Activated T-helper 1 cell treated with anti-CD3 and anti-CD28 coated beads, Interleukin-12 subunit alpha, Interleukin-12 subunit beta, Interleukin-2, Interleukin-4 antibody, amounts not matched to agents 30 ng/mL and 10 ng/mL and 1 ng/mL, durations not matched to agents 14 hours and 24 hours and 36 hours (primary cell): ENCODE measurements at places on chromosomes 6 and 20.

DNA sequence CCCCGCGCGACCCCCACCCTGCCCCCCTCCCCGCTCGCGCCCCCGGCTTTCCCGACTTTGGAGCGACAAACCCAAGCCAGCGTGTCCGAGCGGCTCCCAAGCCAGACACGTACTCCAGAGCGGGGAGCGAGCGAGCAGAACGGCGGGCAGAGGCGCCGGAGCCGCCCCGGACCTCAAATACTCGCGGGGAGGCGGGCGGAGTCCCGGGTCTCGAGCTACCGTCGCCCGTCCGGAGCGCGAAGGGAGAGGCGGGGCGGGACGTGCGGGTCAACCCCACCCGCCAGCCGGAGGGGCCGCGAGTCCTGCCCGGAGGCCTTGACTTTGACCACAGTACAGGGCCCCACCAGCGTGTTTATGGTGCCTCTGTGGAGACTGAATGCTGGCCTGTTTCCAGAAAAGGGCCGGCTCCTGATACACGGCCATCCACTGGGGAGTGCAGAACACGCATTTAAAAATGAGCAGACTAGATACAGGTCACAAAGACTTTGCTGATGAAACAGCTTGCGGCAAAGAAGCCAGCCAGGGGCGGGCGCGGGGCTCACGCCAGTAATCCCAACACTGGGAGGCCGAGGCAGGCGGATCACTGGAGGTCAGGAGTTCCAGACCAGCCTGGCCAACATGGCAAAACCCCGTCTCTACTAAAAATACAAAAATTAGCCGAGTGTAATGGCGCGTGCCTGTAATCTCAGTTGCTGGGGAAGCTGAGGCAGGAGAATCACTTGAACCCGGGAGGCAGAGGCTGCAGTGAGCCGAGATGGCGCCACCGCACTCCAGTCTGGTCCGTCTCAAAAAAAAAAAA, at the start of gene SERPINB6:
Gene SERPINB6 (minus strand): TSS at position 148 of the 799 bp plus-strand sequence. CDS start 12,235 bp downstream, outside the sequence.
- DNase-seq = peak; percentile 23

GRCh38 chr6:141133346-141133745, 999.4 kb upstream of the GJE1 start:
- no peak for DNase-seq

DNA sequence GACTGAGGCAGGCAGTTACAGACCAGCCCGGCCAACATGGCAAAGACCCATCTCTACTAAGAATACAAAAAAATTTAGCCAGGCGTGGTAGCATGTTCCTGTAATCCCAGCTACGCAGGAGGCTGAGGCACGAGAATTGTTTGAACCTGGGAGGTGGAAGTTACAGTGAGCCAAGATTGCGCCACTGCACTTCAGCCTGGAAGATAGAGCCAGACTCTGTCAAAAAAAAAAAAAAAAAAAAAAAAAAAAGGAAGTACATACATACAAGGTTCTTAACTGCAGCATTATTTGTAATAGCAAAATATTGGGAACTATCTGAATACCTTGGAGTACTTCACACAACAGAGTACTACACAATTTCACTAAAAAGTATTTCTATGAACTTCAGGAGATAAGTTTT, 183.5 kb upstream of the OLIG3 start:
- DNase-seq = no peak

DNA sequence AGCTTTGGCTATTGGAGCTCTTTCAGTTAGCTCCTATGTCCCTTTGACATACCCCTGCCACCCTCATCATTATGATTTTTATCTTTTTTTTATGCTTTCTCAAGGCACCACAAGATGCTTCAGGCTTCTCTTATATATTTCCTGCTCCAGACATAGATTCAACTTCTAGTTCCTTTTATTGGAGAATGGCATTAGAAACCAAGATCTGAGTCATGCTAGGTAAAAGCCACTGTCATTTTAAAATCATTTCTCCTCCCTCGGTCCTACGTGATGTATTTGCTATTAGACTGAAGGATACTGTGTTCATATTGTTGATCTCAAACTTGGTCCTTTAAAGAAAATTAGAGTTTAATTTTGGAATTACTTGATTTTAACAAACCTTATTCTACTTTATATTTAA, 8.3 kb downstream of the TENT5A start:
- DNase-seq = no peak

GRCh38 chr6:47080083-47080596, 38.0 kb upstream of the ADGRF1 start:
- DNase-seq = no peak

GRCh38 chr6:111812060-111813038, 60.9 kb downstream of the FYN start:
- DNase-seq = no peak

DNA sequence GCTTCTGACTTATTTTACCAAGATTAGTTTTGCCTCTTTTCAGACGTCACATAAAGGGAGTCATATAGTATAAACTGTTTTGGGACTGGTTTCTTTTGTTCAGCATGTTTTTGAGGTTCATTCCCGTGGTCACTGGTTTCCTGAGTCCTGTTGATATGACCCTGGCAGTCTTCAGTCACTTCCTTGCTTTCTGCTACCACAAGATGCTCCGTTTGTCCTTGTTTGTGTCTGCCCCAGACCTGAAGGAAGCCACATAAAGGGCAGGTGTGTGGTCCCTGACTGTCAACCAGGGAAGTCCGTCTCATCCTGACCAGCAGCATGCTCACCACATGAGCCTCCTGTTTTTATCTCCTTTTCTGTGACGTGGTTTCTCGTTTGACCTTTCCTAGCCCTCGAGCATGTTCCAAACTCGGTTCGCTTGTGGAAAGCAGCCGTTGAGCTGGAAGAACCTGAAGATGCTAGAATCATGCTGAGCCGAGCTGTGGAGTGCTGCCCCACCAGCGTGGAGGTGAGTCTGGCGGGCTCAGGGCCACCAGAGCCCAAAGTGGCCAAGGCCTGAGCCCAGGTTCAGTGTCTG, 26.1 kb upstream of the C20orf204 start:
- DNase-seq = no peak

DNA sequence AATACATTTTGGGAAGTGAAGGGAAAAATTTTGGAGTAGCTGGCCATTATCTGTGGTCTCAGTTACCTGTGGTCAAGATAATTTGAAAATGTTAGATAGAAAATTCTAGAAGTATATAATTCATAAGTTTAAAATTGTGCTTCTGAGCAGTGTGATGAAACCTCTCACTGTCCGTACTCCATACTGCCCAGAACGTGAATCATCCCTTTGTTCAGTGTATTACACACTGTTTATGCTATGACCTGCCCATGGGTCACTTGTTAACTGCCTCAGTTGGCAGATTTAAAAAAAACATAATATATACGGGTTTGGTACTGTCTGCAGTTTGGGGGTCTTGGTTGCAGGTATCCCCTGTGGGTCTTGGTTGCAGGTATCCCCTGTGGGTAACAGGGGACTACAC, 4.1 kb upstream of the CALHM5 start:
- no peak for DNase-seq

DNA sequence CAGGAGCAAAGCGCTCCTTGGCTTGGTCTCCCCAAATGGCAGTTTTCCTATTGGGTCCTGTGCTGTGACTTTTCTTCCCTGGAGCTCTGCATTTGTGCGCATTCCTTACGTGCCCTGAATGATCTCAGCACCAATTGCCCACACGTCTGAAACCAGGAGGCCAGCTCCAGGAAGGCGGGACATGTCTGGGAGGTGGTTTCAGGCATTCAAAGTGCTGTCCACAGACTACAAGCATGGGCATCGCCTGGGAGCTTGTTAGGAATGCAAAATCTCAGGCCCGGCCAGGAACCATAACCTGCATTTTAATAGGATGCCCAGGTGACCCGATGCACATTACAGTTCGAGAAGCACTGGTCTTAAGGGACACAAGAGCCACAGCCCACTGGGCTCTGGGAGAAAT, 239.6 kb downstream of the ANKRD60 start:
- DNase-seq = no peak
